ENCODE measurements at places on chromosomes 3 and 15.

- no peak for DNase-seq
Measured at GRCh38 chr15:98455904-98456303, 192.4 kb upstream of the IGF1R start.

- DNase-seq: peak; percentile 68
Measured at GRCh38 chr15:34753236-34753894, 1.4 kb downstream of the GJD2 start.

DNA sequence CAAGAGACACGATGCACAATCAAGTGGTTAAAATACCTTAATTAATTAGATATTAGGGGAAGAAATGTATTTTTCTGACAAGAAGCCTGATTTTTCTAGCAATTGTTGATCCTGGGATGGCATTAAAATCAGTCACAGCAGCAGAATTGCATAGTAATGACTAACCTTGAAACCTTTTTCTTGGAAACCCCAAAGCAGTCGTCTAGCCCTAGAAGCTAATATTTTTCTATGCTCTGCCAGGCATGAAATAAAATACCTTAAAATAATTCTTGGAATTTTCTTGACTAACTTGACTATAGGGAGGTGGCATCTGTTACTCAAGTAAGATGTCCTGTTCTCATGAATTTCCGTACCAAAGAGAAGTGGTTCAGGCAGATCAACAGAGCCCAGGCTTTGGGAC is 204.1 kb downstream of the THRB start:
- DNase-seq: no peak

GRCh38 chr3:87798567-87798947 is 260.2 kb downstream of the CGGBP1 start:
- DNase-seq: no peak

GRCh38 chr15:67201136-67201535 is 53.3 kb downstream of the AAGAB start:
- no peak for DNase-seq

Data from HAP-1 (cell line).